ENCODE measurements at places on chromosomes 6 and 20.

GRCh38 chr6:88982720-88983119, 19.3 kb upstream of the RNGTT start:
- peak; percentile 95 for DNase-seq

DNA sequence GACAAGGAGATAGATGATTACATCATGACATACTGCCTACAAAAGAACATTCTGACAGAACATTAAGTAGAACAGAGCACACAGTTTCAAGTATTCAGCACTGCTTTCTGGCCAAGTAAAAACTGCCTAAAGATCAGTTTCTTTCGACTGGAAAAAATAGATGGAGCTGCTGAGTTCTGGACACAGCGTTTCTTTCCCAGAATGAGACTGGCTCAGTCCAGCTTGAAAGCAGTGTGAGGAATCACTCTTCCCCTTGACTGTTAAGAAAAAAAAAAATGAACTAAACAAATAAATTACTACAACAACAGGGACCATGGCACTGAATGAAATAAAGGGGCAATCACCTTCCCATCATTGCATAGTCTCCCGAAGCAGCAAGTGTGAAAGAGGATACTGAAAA, 4.4 kb upstream of the LYRM2 start:
- no peak for DNase-seq

- no peak for DNase-seq
Measured at GRCh38 chr6:56232436-56232835, 14.9 kb downstream of the COL21A1 start.

DNA sequence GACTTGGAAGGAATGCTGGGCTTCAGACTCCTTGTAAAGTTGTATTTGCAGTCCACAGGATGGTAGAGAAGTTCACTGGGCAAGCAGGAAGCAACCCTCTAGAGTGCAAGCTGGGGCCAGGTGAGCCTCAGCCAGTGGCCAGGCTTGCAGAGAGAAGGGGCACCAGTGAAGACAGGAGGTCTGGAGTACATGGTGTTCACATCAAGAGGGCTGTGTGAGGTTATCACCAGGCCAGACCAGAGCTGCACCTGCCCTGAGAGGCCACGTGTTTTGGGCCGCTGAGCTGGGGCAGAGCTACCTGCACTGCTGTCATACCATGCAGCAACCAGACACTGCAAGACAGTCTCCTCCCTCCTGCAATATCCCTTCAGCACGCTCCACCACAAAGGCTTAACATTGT, 79.0 kb downstream of the SH3BGRL2 start:
- no peak for DNase-seq

DNA sequence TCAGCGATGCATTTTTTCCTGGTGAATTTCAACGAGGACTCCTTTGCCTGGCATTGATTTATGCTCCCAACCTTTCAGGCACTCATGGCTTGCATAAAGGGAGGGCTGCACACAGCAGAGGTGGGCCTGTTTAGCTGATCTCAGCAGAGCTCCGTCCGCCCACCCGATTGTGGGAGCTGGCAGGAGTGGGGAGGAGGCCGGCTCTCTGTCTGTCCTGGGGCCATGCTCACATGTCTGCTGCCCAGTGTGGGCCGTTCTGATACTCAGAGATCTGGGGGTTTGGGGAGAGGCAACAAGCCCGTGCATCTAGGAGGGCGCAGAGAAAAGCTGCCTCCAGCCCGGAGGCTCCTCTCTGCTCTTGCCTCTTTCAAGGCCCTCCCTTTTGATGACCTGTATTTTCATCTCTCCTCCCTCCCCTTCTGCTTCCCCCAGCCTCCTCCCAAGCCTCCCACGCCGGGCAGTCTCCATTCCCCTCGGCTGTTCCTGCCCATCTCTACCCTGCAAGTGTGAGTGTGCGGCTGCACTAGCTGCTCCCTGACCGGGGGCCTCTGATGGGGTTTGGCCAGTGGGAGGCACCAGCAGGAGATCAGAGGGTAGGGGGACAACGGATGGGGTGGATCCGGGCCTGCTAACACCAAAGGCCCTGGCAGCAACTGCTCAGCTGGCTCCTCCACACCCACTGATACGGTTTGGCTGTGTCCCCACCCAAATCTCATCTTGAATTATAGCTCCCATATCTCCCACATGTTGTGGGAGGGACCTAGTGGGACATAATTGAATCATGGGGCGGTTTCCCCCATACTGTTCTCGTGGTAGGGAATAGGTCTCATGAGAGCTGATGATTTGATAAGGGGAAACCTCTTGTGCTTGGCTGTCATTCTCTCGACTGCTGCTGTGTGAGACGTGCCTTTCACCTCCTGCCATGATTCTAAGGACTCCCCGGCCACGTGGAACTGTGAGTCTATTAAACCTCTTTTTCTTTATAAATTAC, 39.6 kb upstream of the MLN start:
- DNase-seq: no peak

GRCh38 chr6:9408402-9409117, 973.2 kb upstream of the SLC35B3 start:
- peak; percentile 34 for DNase-seq

DNA sequence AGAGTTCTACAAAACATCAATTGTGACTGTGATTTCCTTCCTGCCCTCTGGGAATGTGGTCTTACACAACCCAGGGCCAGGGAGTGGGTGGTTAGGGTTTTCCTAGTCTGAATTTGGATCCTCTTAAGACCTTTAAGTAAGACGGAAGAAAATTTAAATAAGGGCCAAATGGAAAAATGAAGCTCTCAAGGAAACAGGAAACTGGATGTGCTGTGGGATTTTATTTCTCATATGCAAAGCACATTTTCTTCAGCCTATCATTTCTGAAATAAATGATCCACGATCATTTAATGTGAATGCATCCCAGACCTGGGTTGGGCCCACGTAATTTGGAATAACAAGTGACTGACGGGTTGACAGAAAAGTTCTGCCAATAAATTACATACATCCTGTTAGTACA, 243.6 kb downstream of the CLIC5 start:
- DNase-seq: no peak

- DNase-seq: no peak
Measured at GRCh38 chr20:32454164-32455145, 96.3 kb downstream of the ASXL1 start.

All from GM23248 (cell line).